ENCODE measurements at places on chromosomes 1 and 21. TPM values are rescaled to one million over a fixed set of nuclear protein-coding genes. Genes with fewer than 3 reads are reported as not detected.
A peak's percentile ranks its signal among the peaks of the same experiment; 100 is the strongest.

GRCh38 chr1:179143322-179143721 lies 61.5 kb downstream of the TOR3A start:
- H3K27ac ChIP-seq, result peak overlapping the region; percentile 53
- no peak for DNase-seq
- peaks cover 6% of the 10 kb centered on the region for H3K36me3 ChIP-seq
- no peak overlapping the region for H3K4me3 ChIP-seq
- H3K27me3 ChIP-seq, result no peaks in the 10 kb centered on the region

DNA sequence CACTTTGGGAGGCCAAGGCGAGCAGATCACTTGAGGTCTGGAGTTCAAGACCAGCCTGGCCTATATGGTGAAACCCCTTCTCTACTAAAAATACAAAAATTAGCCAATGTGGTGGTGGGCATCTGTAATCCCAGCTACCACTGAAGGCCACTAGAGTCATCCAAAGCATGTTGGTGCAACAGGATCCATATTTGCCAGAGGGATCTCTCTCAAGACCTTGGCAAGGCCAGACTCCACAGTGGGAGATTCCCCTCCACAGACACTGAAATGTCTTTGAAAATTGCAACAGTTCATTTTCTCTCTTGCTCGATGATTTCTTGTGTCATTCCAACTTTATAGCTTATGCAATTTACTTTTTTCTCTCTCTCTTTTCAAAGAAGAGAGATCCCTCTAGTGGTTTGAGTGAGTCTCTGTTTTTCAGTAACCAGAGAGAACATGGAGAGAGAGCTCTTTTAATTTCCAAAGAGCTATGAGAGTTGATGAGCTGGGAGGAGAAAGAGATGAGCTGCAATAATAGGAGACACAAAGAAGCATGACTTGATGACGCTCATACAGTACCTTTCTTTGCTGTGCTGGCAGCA lies 176.8 kb upstream of the USP25 start:
- H3K4me3 ChIP-seq, result no peak overlapping the region
- H3K27ac ChIP-seq, result no peak overlapping the region
- H3K4me1 ChIP-seq, result no peaks in the 10 kb centered on the region
- H3K27me3 ChIP-seq, result no peaks in the 10 kb centered on the region

DNA sequence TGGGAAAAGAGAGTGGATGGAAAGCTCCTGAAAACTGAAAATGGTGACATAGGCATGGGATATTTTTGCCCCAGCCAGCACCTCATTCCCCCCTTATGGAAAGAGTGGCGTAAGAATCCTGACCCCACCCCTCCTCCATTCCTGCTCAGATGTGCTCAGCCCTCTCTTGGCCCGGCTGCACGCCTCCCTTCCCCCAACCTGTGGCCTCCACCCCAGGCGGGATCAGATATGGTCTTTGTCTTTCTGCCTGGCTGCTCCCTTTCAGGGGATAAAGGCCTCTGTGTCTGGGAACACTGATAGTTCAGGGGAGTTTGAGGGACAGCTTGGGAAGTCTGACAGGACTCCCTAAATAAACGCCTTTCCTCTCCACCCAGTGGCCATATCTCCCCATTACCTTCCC lies 49.8 kb downstream of the KIRREL1 start:
- H3K4me3 ChIP-seq, result no peak overlapping the region
- no peak overlapping the region for H3K27ac ChIP-seq
- H3K4me1 ChIP-seq, result peaks cover 3% of the 10 kb centered on the region
- H3K27me3 ChIP-seq, result no peaks in the 10 kb centered on the region

- peak within 1 kb of the TSS; percentile 37 for H3K4me3 ChIP-seq
- peaks cover 19% of the 10 kb centered on the region for H3K4me1 ChIP-seq
- peak within 1 kb of the TSS; percentile 62 for H3K27ac ChIP-seq
- DNase-seq, result peak; percentile 82
Measured at GRCh38 chr1:38941527-38942019, at the start of gene RHBDL2. TSS of gene RHBDL2 (minus strand) at chr1:38941830. CDS start at chr1:38919212, 22,618 bp downstream.

GRCh38 chr1:201270616-201271390 lies 12.5 kb upstream of the PKP1 start:
- H3K36me3 ChIP-seq, result no peaks in the 10 kb centered on the region
- no peak overlapping the region for H3K27ac ChIP-seq
- no peak overlapping the region for H3K4me3 ChIP-seq
- no peaks in the 10 kb centered on the region for H3K27me3 ChIP-seq

CXADR gene
- 2.3 TPM for total RNA-seq

GRCh38 chr1:78650114-78650660 lies 556 bp downstream of the IFI44 start:
- H3K27me3 ChIP-seq, result no peaks in the 10 kb centered on the region
- H3K4me1 ChIP-seq, result peaks cover 43% of the 10 kb centered on the region
- H3K4me3 ChIP-seq, result peak overlapping the region; percentile 45
- peak overlapping the region; percentile 73 for H3K27ac ChIP-seq
- peaks cover 5% of the 10 kb centered on the region for H3K36me3 ChIP-seq

LCE1D gene
- total RNA-seq, result not detected

GRCh38 chr21:42171091-42172053 lies 47.6 kb upstream of the ABCG1 start:
- no peaks in the 10 kb centered on the region for H3K36me3 ChIP-seq
- peak; percentile 91 for DNase-seq
- no peaks in the 10 kb centered on the region for H3K4me1 ChIP-seq
- H3K27me3 ChIP-seq, result no peaks in the 10 kb centered on the region

Measured in stomach (tissue), 19 donors.